ENCODE measurements at places on chromosomes 12 and 14. TPM values are rescaled to one million over a fixed set of nuclear protein-coding genes. Genes with fewer than 3 reads are reported as not detected.

Gene FLVCR2
- total RNA-seq: 3.4 TPM

Gene PIANP
- 0.27 TPM for total RNA-seq

Gene TEX52
- total RNA-seq: not detected

Gene KRT78
- total RNA-seq: not detected

Gene XPOT
- 25.4 TPM for total RNA-seq

Gene ISM2
- not detected for total RNA-seq

Gene MEG3
- 34.8 TPM for total RNA-seq

Gene VRTN
- total RNA-seq: not detected

Gene GCN1
- total RNA-seq: 35.7 TPM

Gene SPIC
- total RNA-seq: not detected

Gene HOXC9
- not detected for total RNA-seq

Gene MGST1
- total RNA-seq: 60.1 TPM

Gene RFLNA
- total RNA-seq: 0.19 TPM

Gene RGS6
- total RNA-seq: 23.3 TPM

Gene RPS6KL1
- total RNA-seq: 19.1 TPM

Measured in Right ventricle myocardium inferior (tissue), 1 donor.